ENCODE measurements at places on chromosomes 2 and 18.
A peak's percentile ranks its signal among the peaks of the same experiment; 100 is the strongest.

DNA sequence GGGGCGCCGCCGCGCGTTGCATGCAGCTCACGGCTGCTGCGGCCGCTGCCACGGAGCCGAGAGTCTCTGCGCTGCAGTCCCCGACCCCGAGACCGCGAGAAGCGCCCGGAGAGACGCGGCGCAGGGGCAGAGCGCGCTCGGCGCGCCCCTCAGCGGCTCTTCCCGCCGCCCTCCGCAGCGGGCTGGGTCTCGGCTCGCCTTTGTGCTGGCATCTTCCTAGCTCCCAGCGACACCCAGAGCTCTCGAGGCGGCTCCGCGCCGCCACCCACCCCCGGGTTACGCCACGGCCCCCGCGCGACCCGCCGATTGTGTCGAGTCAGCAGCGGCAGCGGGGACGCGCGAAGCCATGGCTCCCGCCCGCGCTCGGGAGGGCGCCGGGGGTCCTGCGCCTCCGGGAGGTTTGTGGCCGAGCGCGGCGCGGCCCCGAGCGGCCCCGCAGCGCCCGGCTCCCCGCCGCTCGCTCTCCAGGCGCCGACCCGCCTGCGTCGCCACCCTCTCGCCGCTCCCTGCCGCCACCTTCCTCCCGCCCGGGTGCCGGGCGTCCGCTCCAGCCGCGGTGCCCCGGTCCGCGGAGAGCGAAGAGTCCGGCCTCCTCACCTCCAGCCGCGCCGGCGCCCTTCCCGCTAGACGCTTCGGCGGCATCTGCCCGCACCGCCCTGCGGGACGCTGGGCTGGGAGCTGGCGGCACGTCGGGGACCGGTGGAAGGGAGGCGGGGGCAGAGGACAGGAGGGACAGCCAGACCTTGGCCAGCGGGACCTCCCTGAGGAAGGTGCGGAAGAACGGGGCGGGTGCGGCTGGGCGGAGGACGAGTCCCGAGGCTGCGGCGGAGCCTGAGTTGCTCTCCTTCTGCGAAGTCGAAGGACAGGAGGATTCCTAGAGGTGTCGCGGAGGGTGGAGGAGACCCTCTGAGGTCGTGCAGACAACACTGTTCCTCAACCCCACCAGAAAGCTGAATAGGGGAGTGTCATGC lies 46.3 kb upstream of the CCDC150 start:
- DNase-seq: no peak

DNA sequence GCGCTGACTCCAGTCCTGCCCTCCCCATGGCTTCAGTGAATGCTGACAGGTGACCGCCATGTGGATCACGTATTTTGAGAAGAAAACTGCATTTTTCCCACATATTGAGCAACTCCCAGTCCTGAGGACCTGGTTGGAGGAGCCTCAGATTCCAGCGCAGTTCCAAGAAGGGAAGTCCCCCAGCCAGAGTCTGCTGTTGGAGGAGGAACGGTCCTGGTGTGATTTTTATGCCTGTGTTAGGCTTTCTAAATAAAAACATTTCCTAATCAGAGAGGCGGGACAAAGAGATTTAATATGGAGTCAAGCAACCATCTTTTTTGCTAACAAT lies 32.3 kb upstream of the COL6A3 start:
- no peak for DNase-seq

DNA sequence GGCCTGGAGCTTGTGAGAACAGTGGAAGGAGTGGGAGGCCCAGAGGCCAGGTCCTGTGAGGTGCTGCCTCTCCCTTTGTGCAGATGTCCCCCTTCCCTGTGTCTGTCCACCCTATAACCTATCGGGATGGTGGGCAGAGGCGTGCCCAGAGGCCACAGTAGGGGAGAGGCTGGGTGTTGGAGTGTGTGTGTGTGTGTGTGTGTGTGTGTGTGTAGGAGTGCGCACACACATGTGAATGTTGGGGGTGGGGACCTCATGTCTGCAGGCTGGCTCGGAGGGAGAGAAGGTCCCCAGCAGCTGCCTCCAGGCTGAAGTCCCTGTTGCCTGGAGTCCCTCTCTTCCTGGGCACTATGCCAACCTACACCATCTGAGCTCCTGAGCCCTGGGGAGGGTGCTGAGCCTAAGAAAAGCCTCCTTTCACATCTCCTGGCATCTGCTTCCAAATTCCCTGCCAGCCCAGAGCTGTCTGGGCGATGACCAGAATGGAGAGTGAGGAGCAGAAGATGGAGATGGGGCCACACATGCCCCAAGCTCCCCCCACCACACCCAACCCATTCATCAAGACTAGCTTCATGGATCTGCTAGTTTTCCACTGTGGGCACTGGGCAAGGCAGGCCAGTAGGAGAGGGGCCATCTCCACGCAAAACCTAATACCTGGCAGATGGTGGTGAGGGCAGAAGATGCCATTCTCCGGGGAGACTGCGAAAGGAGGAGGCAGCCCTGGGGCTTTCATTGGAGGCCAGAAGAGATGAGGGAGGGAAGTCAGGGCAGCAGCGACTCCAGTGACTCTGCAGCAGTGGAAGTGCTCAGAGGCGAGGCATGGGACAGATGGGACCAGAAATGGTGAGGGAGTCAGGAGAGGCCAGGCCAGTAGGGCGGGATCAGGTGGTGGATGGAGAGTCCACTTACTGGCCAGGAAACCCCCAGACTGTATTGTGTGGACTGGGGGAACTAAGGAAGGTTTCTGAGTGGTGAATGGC lies 20.3 kb downstream of the KCNK3 start:
- DNase-seq: no peak

GRCh38 chr2:144572977-144573376 lies 53.1 kb upstream of the ZEB2 start:
- no peak for DNase-seq

GRCh38 chr2:105114551-105114950 lies 76.7 kb downstream of the MRPS9 start:
- no peak for DNase-seq

GRCh38 chr2:119478188-119478977 lies 45.9 kb downstream of the SCTR start:
- DNase-seq: no peak

DNA sequence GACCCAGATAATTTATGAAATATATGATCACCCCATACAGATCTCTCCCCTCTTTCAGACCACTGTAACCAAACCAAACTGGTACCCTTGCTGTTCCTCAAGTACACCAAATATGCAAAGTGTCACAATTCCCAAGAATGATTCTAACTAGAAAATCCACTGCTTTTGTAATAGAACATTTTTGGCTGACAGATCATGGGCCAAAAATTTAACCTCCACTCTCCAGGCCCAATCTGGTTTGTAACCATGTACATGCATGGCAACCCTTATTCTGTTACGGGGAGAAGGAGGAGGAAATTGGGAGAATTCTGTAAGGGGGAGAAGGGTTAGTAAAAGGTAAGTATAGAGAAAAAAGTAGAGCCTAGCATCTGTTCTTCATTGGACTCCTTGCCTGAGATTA lies 62.0 kb downstream of the IKZF2 start:
- no peak for DNase-seq

DNA sequence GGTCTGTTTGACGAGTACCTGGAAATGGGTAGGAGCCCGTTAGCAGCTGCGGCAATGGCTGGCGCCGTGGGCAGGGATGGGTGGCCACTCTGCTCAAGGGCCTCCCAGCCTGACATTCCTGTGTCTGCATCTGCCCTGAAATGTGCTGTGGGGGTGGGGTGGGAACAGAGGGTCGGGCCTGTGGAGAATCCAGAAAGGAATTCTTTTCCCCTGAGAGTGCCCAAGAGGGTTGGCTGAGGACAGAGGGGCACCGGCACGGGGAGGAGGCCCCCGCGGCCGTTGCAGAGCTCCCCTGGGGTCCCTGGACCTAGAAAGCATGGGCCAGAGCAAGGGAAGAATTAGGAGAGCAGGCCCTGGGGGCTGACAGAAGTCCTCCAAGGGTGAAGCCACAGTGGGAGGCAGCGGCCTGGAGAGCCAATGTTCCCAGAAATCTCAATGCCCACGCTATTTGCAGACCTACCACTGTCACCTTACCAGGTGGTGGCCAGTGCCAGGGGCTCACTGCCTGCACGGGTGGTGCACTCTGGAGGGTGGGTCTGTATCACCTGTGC lies 27.8 kb downstream of the ANO7 start:
- no peak for DNase-seq

GRCh38 chr18:49227001-49227380 lies 233.5 kb downstream of the DYM start:
- no peak for DNase-seq

DNA sequence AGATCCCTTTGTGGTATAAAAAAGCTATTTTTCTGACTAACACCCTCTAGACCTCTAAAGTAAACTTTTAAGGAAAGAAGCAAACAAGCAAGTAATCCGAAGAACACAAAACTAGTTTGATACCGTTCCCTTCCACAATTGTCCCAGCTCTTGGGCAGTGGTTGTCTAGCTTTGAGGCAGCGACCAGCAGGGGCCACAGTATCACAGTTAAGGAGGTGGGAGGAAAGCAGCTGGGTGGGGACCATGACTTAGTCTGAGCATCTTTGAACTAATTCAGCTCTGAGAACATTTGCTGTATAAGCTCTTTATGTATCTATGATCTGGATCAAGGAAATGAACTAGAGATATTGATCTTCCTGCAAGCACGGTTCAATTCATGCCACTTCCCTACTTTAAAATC lies 51.0 kb downstream of the SF3B1 start:
- DNase-seq: no peak

GRCh38 chr2:148926291-148926961 lies 51.4 kb downstream of the KIF5C start:
- DNase-seq: peak; percentile 28
